H9 (cell line): ENCODE measurements at places on chromosomes 11 and 22. TPM values are rescaled to one million over a fixed set of nuclear protein-coding genes. Genes with fewer than 3 reads are reported as not detected.

GRCh38 chr11:13101644-13102512, 92.8 kb downstream of the RASSF10 start:
- no peak for DNase-seq

DNA sequence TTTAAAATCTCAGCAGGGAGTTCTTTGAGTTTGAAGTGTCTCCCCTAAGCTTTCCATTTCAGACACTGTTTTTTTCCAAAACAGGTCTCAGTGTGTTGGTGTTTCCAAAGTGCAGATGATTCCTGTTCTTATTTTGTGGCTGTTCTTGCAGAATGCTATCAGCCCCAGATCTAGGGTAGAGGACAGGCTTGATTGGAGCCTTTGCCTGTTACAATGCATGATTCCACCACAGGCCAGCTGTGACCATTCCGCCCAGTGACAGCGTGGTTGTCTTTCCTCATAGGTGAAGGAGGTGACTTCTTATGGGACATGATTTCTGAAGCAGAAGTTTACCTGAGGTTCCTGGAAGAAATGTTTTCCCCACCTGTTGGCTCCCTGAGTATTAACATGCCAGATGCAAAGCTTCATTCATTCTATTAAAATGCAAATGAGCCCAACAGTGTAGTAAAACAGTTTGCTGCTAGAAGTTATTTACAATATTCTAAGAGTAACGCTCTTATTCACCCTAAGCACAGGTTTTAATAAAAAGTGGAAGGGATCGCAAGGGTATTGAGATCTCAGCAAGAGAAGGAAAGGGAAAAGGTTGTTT, 36.9 kb upstream of the BIRC3 start:
- no peak for DNase-seq

- no peak for DNase-seq
Measured at GRCh38 chr22:22460635-22461034, 47.9 kb downstream of the ZNF280B start.

DNA sequence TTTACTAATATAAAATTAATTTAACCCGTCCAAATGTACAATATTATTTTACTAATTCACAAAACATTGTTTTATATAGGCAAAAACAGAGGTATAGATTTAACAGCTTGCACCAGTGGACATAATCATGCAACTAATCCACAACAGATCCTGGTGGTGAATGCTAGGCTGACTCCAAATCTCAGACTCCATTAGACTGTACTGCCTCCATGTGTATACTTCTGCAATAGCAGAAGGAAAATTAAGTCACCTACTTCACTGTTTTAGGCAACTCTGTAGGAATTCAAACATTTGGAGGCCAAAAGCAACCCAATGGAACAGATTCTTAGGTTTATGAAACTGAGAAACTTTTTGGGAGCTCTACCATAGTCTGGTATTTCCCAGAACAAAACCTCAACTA, 30.0 kb upstream of the RAB39A start:
- DNase-seq, result no peak

- no peak for DNase-seq
Measured at GRCh38 chr11:106507645-106508306, 430.3 kb downstream of the AASDHPPT start.

Gene TRIM34
- total RNA-seq, result 0.35 and 0.59 TPM in 2 replicates

Gene MAPK8IP1
- 30.1 and 30.2 TPM in 2 replicates for total RNA-seq

Gene TSPAN18
- total RNA-seq, result 25.3 and 26.5 TPM in 2 replicates
